ENCODE measurements at places on chromosomes 3 and 15.

GRCh38 chr15:71748293-71748718 is 62.0 kb upstream of the NR2E3 start:
- DNase-seq: no peak

DNA sequence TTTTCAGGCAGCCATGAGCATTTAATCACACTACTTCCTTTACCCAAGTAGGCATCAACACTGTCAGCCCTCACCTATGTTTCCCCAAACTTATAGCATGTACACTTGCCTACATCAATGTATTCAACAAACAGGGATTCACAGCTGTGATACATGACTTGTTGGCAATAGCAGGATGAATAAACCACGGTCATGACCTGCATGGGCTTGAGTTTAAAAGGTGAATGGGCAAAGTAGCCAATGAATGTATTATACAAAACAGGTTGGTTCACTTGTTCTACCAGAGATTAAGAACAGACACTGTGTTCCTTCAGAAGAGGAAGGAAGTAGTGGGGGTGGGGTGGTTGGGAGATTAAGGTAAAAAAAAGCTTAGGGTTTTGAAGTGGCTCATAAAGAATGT is 861.9 kb upstream of the SEMA6D start:
- DNase-seq: no peak

GRCh38 chr3:43014956-43015355 is 35.8 kb downstream of the GASK1A start:
- no peak for DNase-seq

- DNase-seq: no peak
Measured at GRCh38 chr3:64267721-64268604, 42.7 kb upstream of the PRICKLE2 start.

GRCh38 chr15:83747050-83747717 is 93.3 kb downstream of the ADAMTSL3 start:
- no peak for DNase-seq

GRCh38 chr15:46652266-46652665 is 1017.4 kb downstream of the SQOR start:
- DNase-seq: no peak

- DNase-seq: no peak
Measured at GRCh38 chr15:68003297-68003696, 50.8 kb upstream of the PIAS1 start.

DNA sequence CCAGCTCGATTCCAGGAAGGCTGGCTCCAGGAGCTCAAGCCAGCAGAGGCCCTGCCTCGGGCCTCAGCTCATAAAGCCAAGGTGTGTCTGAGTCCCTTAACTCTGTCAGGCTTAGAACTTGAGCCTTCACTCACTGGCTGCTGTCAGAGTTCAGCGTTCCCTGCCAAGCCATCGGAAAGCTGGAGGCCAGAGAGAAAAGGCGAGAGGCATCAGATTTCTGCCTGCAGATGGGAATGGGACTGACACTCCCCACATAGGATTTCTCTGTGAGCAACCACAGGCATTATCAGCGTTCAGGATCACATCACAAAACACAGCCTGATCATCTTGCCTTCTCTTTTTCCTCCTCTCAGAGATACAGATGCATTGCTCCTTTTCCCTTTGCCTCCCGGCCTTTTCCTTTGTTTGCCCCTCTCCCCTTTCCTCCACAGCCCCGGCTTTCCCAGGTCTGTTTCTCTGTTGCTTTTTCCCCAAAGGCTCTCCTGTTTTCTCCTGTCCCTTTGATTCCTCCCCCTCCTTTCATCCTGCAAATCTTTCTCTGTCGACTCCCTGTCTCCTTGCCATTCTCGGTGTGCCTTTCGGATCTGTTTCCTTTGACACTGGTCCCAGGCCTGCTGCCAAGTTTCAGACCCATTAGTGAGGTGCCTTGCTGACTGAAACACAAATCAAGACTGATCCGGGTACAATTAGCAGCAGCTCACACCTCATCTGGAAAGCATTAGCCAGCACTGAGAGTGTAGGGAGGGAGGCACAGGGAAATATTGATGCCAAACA is 44.5 kb upstream of the BOC start:
- DNase-seq: no peak

DNA sequence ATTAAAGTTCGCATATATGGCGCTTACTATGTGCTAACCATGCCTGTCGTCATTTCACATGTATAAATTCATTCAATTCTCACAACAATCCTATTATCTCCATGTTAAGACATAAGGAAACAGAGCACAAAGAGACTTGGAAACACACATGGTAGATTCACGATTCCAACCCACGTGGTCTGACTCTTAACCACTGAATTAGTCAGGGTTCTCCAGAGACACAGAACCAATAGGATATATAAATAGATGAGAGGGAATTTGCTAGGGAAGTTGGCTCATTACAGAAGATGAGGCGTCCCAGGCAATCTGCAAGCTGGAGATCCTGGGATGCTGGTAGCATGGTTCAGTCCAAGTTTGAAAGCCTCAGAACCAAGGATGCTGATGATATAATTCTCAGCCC is 765.3 kb downstream of the TBL1XR1 start:
- no peak for DNase-seq

DNA sequence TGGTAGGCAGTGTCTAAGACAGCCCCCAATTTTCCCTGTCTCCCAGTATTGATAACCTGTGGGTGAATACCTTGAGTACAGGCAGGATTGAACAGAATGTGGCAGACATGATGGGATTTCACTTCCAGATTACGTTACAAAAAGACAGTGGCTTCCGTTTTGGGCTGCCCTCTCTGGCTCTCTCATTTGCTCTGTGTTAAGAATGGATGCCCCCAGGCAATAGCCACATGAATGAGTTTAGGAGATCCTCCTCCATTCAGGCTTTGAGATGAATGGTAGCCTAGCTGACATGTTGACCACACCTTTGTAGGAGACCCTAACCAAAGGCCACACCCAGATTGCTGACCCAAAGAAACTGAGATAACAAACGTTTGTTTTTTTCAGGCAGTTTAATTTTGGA is 34.3 kb downstream of the UBXN7 start:
- DNase-seq: no peak

GRCh38 chr3:70992131-70992530 is 591.4 kb downstream of the FOXP1 start:
- no peak for DNase-seq

DNA sequence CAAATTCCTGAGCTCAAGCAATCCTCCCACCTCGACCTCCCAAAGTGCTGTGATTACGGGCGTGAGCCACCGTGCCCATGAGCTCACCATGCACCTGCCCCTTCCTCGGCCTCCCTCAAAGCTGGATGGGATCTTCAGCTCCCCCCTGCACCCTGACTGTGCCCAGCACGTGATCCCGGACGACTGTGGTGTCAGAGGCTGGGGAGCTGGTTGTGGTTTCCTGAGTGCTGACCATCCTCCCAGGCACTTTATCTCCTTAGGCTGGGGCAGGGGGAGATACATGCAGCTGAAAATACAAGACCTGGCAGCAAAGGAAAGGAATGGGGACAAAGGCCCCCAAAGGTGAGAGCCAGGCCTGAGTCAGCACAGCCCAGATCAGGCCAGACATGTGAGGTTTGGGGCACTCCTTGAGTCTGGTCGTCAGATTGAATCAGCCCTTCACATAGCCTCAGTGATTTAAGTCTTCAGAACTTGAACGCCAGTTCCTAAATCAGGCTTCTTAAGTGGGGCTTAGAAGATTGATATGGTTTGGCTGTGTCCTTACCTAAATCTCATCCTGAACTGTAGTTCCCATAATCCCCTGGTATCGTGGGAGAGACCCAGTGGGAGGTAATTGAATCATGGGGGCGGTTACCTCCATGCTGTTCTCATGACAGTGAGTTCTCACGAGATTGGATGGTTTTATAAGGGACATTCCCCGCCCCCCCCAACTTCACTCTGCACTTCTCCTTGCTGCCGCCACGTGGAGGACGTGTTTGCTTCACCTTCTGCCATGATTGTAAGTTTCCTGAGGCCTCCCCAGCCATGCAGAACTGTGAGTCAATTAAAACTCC is 35.8 kb downstream of the PRKCD start:
- DNase-seq: no peak

- no peak for DNase-seq
Measured at GRCh38 chr3:127121885-127122284, 71.0 kb upstream of the PRR23E start.

DNA sequence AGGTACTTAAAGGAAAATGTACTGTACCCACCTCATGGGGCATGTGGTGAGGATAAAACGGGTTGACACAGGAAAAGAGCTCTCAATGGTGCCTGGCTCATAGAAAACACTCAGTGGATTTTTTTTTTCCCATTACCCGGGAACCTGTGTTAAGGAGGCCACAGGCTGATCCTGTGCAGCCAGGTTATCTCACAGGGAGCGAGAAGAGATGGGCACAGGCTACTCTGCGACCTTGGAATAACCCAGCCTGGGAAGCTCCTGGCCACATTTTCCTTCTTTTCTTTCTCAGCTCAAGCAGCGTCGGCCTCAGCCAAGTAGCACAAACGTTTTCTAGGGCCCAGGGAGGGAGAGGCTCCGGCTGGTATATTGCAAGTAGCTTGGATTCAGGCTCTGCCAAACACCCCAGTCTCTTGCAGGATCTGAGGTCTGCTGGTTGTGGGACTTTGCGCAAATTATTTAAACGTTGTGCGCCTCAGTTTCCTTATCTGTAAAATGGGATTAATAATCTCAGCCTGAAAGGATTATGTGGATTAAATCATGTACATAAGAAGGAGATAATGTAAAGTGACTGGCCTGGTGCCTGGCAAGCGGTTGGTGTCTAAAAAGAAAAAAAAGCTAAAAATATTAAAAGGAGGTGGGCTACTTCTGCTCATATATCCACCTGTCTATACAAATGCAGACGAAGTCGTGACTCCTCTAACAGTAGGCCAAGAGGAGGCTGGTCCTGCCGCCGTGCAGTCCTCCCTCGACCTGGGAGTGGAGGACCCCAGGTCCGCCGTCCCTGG is 2.2 kb downstream of the FURIN start:
- no peak for DNase-seq

GRCh38 chr3:197547306-197548011 is 8.3 kb downstream of the BDH1 start:
- DNase-seq: no peak

GRCh38 chr3:141465221-141465620 is 21.6 kb upstream of the RASA2 start:
- DNase-seq: no peak

DNA sequence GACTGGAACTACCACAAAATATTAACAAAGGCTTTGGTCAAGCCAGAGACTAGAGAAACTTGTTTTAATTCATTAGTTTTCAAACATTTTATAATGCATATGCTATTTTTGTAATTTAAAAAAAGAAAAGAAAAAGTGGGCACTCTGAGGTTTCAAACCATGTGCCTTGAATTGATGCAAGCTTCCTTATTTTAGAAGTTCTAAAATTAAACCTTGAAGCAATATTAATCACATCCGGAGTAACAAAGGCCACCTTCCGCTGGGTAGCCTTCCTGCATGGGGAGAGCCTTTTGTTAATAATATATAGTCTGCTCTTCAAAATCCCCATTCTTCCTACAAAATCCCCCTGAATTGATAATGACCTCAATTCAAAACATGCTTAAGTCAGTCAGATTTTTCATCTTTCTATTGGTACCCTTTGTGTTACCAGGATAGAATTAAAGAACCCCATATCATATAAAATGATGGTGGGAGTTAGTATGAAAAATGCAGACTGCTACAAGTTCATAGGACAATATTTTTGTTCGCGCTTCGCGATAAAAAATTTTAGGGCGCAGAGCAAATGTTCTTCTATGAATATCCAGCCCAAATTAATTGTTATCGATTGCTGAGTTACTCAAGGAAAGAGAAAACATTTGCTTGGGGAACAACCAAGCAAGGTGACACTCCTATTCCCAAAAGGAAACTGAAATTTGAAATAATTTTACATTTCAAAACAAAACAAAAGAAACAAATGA is 30.6 kb downstream of the LDHAL6B start:
- DNase-seq: no peak
